Eye (tissue), 1 donor: ENCODE measurements at places on chromosomes 12 and 14.

GRCh38 chr14:24885410-24885913 lies 164.5 kb downstream of the STXBP6 start:
- DNase-seq = no peak

GRCh38 chr12:14937689-14938088 lies 648 bp downstream of the ERP27 start:
- DNase-seq = no peak

DNA sequence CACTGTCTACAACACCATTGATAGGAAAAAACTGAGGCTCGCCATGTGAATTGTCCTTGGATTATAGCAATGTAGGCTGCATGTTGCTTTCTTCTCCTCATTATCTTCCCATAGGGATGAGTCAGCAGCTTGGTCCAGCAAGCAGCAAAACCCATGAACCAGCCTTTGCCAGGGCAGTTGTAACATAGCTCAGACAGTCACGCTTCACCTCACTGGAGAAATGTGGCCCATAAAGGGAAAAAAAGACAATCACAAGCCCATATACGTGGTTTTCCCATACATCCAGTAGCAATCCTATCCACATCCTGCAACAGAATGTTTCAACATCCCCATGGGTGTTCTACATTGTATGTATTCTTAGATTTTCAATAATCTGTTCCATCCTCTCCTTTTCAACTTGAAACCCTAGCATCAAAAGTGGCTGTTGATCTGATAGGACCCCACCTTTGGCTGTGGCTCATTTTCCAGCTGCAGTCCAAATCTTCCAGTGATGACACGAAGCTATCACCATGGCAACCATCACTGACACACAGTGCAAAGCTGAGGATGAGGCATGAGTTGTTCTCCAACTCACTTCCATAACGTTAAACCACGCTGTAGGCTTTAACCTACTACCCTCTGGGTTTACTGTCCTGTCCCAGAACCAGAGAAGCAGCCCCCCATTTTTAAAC lies 34.0 kb downstream of the GRIN2B start:
- peak; percentile 51 for DNase-seq

GRCh38 chr12:68932128-68932960 lies 627 bp downstream of the CPM start:
- no peak for DNase-seq
